ENCODE measurements at places on chromosomes 6 and 20. TPM values are rescaled to one million over a fixed set of nuclear protein-coding genes. Genes with fewer than 3 reads are reported as not detected.
A peak's percentile ranks its signal among the peaks of the same experiment; 100 is the strongest.

- DNase-seq: peak; percentile 34
Observed at GRCh38 chr6:113640051-113640450, 217.1 kb upstream of the MARCKS start.

GRCh38 chr6:33410711-33411631 lies at the start of gene PHF1:
PHF1 (plus strand) TSS chr6:33411014; CDS start chr6:33412264, 1,250 bp downstream.
- peak; percentile 83 for DNase-seq

DNA sequence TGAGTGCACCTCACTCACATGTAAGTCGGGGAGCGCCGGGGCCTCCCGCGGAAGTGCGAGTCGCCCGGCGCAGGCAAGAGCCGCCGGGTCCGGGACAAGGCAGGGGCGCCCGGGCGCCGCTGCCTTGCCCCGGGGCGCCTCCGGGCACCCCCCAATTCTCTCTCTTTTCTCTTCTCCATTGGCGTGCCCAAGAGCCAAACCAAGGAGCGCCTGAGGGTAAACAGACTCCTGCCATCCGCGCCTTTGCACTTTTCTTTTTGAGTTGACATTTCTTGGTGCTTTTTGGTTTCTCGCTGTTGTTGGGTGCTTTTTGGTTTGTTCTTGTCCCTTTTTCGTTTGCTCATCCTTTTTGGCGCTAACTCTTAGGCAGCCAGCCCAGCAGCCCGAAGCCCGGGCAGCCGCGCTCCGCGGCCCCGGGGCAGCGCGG lies 36.8 kb downstream of the GNAS start:
- peak; percentile 56 for DNase-seq

GRCh38 chr20:50304501-50304856 lies 113.8 kb downstream of the CEBPB start:
- DNase-seq: no peak

DNA sequence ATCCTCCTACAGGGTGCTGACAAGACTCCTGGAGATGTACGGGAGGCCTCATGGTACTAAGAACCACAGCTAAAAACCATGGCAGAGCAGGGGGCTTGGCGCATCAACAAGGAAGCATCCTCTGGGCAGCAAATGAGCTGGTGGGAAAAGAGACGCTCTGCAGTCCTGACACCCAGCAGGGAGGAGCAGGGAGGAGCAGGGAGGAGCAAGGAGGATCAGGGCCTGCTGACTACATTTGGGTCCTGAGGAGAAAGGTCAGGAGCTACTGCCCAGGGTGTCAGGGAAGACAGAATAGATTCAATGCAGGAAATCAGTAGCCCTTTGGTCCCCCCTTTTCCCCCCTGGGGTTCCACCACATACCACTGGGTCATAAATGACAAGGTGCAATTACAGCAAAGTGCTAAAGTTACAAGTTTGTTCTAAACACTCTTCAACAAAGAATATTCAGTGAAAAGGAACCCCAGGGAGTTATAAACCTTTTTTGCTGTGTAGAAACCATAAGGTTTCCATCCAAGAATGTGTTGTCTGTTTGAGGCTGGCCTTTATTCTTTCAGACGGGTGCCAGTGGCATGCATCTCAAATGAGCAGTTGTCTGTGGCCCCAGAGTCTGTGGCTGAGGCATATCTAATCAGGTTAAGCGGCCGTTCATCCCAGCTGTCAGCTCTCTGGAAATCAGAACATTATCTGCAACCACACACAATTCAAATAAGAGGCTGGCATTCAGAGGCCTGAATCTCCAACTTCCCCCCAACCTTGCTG lies 325.0 kb downstream of the CDC5L start:
- peak; percentile 52 for DNase-seq

The KIAA1755 gene
- total RNA-seq: 3.8 TPM

The STMN3 gene
- total RNA-seq: 2.6 TPM

The LEMD2 gene
- 69.2 TPM for total RNA-seq
